ENCODE measurements at places on chromosomes 1 and 21. TPM values are rescaled to one million over a fixed set of nuclear protein-coding genes. Genes with fewer than 3 reads are reported as not detected.

Gene SPRR3
- not detected for total RNA-seq

Gene SLAMF7
- total RNA-seq, result 3.7 TPM

GRCh38 chr1:25562101-25562927 lies 18.9 kb downstream of the LDLRAP1 start:
- peaks cover 4% of the 10 kb centered on the region for H3K4me1 ChIP-seq
- no peak overlapping the region for H3K4me3 ChIP-seq
- H3K27ac ChIP-seq, result no peak overlapping the region
- H3K27me3 ChIP-seq, result no peaks in the 10 kb centered on the region
- no peak for DNase-seq

Gene ALPL
- 5.3 TPM for total RNA-seq

Gene CYP4A11
- total RNA-seq, result 0.10 TPM

DNA sequence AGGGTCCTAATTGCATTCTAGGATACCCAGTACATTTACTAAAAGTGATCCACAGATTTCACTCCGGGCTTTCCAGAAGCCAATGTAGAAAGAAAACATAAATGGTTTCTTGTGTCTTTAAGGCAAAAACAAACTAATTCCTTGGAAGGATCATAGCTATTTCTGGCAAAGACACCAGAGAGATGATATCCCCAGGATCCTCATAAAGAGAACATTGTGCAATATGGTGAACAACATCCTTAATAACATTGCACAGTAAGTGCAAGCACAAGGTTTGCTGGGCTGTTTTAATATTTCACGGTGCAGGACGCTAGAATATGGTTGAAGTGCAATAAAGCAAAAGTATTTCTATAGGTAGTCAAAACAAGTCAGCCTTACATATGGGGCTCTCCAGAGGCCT lies 83.0 kb downstream of the NTPCR start:
- DNase-seq, result no peak
- peaks cover 1% of the 10 kb centered on the region for H3K4me1 ChIP-seq
- no peaks in the 10 kb centered on the region for H3K36me3 ChIP-seq
- no peaks in the 10 kb centered on the region for H3K27me3 ChIP-seq
- H3K4me3 ChIP-seq, result no peak overlapping the region

- no peaks in the 10 kb centered on the region for H3K4me1 ChIP-seq
- H3K27me3 ChIP-seq, result no peaks in the 10 kb centered on the region
- no peak overlapping the region for H3K4me3 ChIP-seq
- no peak overlapping the region for H3K27ac ChIP-seq
Observed at GRCh38 chr1:109024646-109025045, 17.3 kb downstream of the WDR47 start.

DNA sequence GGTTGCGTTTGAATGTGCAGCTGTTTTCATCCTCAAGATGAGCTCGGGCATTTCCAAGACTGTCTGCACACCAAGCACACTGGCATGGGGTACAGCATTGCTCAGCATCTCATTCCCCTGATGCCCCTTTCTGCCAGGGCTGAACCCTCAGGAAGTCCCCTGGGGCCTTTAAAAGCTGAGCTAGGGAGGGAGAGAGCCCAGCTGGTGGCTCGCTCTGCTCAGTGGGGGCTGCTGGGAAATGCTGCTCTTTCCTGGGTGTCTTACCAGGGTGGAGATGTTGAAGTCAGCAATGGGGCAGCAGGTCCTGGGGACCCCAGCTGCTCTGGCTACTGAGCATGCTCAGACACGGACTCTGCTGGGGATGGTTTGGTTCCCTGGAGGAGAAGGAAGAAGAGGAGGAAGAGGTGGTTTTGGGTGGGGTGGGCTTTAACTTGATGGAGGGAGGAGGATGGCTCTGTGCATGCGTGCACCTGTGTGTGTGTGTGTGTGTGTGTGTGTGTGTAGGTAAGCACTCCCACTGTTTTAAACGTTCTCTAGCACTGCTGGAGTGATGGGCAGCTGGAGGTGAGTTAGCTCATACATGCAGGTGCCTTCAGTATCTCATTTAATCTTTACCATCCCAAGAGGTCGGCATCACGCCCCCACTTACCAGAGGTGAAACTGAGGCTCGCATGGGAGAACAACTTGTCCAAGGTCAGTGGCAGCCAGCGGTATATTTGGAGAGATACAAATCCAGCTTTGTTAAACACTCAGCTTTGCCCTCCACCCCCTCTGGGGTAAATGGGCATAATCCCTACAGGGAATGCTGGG lies 40.9 kb downstream of the ACTL8 start:
- no peaks in the 10 kb centered on the region for H3K4me1 ChIP-seq
- no peak overlapping the region for H3K27ac ChIP-seq
- H3K4me3 ChIP-seq, result no peak overlapping the region
- H3K27me3 ChIP-seq, result no peaks in the 10 kb centered on the region
- DNase-seq, result no peak

Gene PKLR
- total RNA-seq, result not detected

GRCh38 chr1:148357037-148357436 lies 126.1 kb downstream of the PPIAL4G start:
- no peaks in the 10 kb centered on the region for H3K27me3 ChIP-seq
- H3K27ac ChIP-seq, result no peak overlapping the region
- H3K4me1 ChIP-seq, result no peaks in the 10 kb centered on the region
- no peaks in the 10 kb centered on the region for H3K36me3 ChIP-seq
- DNase-seq, result no peak
- no peak overlapping the region for H3K4me3 ChIP-seq

- H3K4me1 ChIP-seq, result no peaks in the 10 kb centered on the region
- H3K27ac ChIP-seq, result no peak overlapping the region
- H3K27me3 ChIP-seq, result no peaks in the 10 kb centered on the region
- DNase-seq, result no peak
- no peaks in the 10 kb centered on the region for H3K36me3 ChIP-seq
- H3K4me3 ChIP-seq, result no peak overlapping the region
Observed at GRCh38 chr1:177865807-177866206, 104.1 kb downstream of the SEC16B start.

- DNase-seq, result no peak
- no peaks in the 10 kb centered on the region for H3K27me3 ChIP-seq
- peaks cover 6% of the 10 kb centered on the region for H3K4me1 ChIP-seq
- H3K27ac ChIP-seq, result no peak within 1 kb of the TSS
- H3K4me3 ChIP-seq, result no peak within 1 kb of the TSS
Observed at GRCh38 chr1:155940993-155941844, at the start of gene RXFP4. Gene RXFP4 (plus strand): TSS chr1:155941638. CDS start chr1:155941710, 72 bp downstream.

Gene TIE1
- total RNA-seq, result 6.4 TPM

GRCh38 chr1:167554028-167554779 lies 642 bp upstream of the CREG1 start:
- peaks cover 7% of the 10 kb centered on the region for H3K4me1 ChIP-seq
- H3K4me3 ChIP-seq, result peak overlapping the region; percentile 77
- H3K27me3 ChIP-seq, result no peaks in the 10 kb centered on the region
- peak overlapping the region; percentile 29 for H3K27ac ChIP-seq

DNA sequence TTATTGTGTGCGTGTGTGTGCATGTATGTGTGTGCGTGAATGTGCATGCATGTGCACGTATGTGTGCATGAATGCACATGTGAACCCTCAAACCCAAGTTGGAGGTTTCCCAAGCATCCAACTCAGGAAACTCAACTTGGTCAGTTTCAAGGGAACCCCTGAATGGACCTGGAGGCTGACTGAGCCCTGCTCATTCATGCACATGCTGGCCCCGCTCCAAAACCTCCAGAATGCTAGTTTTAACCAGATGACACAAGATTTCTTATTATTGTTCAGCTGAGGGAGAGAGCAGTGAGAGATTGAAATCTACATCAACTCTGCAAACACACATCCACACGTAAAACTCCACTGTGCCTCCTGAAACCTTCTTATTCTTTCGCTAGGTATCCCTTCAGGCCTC lies 104.4 kb downstream of the OMA1 start:
- H3K27ac ChIP-seq, result no peak overlapping the region
- no peaks in the 10 kb centered on the region for H3K27me3 ChIP-seq
- no peak for DNase-seq
- no peaks in the 10 kb centered on the region for H3K4me1 ChIP-seq
- H3K36me3 ChIP-seq, result no peaks in the 10 kb centered on the region
- H3K4me3 ChIP-seq, result no peak overlapping the region

GRCh38 chr1:154344977-154345837 lies 19.9 kb downstream of the ATP8B2 start:
- no peak overlapping the region for H3K27ac ChIP-seq
- no peaks in the 10 kb centered on the region for H3K36me3 ChIP-seq
- DNase-seq, result no peak
- H3K4me1 ChIP-seq, result no peaks in the 10 kb centered on the region

Gene SCP2
- total RNA-seq, result 104 TPM

DNA sequence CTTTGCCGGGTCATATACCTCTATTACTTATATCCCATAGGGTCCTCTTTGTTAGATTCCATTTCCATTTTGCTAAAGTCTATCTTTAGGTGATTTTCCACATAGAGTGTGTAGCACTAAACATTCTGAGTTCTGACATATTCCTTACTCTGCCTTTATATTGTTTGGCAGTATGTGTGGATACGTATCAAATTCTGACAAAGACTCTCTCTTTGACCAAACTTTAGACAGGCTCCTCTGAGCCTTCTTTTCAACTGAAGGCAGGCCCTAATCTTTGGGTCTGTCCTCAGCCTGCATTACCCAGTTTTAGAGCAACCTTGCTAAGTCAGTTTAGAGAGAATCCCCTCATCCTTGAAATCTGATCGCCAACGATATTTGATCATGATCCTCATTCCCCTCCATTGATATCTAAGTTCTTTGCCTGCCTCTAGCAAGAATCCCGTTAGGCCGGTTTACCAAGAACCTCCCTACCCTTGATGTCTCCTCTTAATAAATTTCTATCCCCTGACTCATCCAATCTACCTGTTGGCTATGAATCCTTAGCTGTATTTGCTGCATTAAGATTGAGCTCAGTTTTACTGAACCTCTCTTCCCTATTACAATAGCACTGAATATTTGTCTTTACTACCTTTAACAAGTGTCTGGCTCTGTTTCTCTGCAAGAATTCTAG lies 10.4 kb upstream of the PPT1 start:
- H3K4me3 ChIP-seq, result no peak overlapping the region
- no peaks in the 10 kb centered on the region for H3K4me1 ChIP-seq
- no peak overlapping the region for H3K27ac ChIP-seq
- H3K27me3 ChIP-seq, result no peaks in the 10 kb centered on the region
- no peaks in the 10 kb centered on the region for H3K36me3 ChIP-seq
- DNase-seq, result no peak

DNA sequence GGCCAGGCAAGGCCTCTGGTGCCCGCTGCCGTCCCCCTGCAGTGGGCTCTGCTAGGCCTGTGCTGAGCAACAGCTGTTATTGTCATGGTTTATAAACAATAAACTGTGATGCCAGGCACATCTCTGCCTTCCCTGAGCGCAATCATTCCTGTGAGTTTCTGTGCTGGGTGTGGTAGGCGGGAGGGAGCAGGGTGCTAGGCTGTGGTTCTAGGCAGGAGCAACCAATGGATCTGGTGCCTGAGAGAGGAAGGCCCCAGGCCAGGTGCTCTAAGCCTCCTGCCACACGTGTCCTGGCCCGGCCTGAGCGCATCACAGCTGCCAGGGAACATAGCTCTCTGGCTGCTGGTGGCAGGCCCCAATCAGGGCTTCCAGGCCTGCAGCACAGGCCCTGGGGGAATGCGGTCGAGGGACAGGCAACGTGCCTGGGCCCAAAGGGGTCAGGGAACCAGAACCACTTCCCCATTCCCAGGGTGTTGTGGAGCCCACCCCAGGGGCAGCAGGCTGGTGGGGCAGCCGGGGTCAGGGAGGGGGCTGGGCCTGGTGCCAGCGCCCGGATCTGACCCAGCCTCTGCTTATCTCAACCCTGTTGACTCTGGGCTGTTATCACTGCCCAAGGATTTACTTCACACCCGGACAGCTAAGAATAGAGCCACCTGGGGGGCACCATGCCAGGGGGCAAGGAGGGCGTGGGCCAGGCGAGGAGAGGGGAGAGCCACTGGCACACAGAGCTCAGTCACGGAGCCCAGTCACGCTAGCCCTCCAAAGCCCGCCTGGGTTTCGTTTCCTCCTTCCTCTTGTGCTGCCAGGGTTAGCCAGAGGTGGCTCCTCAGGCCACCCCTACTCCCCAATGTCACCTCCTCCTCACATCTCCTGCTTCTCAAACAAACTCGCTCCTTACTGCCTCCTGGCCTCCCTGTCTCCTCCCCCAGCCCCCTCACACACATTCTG lies 11.5 kb downstream of the TRIM46 start:
- H3K27me3 ChIP-seq, result no peaks in the 10 kb centered on the region
- peak; percentile 23 for DNase-seq
- H3K4me1 ChIP-seq, result no peaks in the 10 kb centered on the region
- H3K36me3 ChIP-seq, result no peaks in the 10 kb centered on the region
- H3K4me3 ChIP-seq, result no peak overlapping the region

DNA sequence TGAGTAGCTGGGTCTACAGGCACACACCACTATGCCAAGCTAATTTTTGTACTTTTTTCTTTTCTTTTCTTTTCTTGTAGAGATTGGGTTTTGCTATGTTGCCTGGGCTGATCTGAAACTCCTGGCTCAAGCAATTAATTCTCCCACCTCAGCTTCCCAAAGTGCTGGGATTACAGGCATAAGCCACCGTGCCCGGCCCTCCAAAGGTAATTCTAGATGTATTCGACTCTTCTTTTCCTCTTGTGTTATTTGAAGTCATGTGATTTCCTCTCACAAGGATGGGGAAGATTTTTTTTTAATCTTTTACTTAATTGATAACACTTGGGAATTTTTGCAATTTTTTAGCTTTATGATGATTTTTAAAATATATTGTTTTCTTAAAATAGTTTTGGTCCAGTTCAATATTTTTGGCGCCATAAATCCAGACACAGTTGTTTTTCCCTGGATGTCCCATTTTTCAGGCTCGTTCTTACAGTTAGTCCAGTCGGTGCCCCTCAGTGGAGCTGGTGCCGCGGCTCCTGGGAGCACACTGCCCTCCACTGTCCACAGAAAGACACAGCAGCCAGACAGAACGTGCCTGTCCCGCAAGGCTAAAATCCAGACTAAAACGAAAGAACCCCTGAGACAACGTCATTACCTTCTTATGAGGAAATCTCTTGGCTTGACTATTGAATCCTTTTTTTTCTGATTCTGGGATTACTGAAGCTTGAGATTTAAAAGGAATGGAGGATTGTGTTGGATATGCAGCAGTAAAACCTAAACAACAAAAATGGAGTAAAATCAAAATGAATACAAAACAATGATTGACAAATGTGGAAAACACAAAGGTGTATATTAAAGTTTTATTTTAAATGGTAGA lies 22.4 kb downstream of the STPG1 start:
- H3K36me3 ChIP-seq, result no peaks in the 10 kb centered on the region
- H3K27me3 ChIP-seq, result no peaks in the 10 kb centered on the region
- peak overlapping the region; percentile 68 for H3K27ac ChIP-seq
- no peak overlapping the region for H3K4me3 ChIP-seq

GRCh38 chr1:171084870-171085269 lies 5.8 kb upstream of the FMO3 start:
- no peaks in the 10 kb centered on the region for H3K27me3 ChIP-seq
- H3K36me3 ChIP-seq, result no peaks in the 10 kb centered on the region
- DNase-seq, result no peak
- H3K27ac ChIP-seq, result no peak overlapping the region
- H3K4me1 ChIP-seq, result peaks cover 3% of the 10 kb centered on the region
- H3K4me3 ChIP-seq, result no peak overlapping the region

DNA sequence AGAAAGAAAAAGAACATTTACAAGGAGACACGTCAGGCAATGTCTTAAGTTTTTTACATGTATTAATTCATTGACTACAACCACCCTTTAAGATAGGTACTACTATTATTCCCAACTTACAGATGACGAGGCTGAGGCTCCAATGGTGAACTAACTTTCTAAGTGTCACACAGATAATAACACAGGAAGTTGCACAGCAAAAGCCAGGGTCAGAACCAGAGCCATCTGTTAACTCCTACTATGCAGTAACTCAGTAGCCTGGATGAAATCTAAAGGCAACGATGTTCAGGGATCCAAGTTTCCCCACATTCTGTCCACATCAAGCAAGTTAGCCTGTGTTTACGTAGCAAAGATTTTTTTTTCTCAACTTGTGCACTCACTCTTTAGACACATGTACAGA lies 371.7 kb downstream of the PTPRC start:
- H3K27me3 ChIP-seq, result no peaks in the 10 kb centered on the region
- DNase-seq, result no peak
- H3K4me1 ChIP-seq, result no peaks in the 10 kb centered on the region
- H3K36me3 ChIP-seq, result no peaks in the 10 kb centered on the region
- H3K4me3 ChIP-seq, result no peak overlapping the region
